ENCODE measurements at places on chromosomes 16 and 17.
A peak's percentile ranks its signal among the peaks of the same experiment; 100 is the strongest.

DNA sequence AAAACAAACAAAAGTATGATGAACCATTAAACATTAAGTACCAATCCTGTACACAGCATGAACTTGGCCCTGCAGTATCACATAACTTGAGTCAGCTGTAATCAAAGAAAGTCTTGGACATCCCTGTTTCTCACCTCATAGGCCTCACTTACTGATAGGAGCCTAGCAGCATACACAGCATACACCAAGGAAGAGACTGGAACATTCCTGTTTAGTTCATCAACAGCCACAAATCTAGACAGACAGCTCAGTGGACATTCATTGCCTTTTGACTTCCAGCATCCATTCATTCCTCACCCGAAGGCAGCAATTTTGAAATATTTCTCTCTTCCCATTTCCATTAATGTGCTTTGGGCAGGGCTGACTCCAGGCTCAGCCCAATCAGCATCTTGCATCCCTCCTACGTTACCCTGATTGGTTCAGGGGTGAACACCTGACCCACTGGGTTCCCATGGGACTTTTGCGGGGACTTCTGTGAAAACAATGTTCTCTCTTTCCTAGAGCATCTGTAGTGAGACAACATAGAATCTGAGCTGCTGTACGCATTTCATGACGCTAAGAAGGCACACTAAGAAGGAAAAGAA lies 336.7 kb upstream of the ZFHX3 start:
- DNase-seq, result no peak

- DNase-seq, result peak; percentile 84
Measured at GRCh38 chr17:10875984-10876555, 38.2 kb upstream of the PIRT start.

- peak; percentile 38 for DNase-seq
Measured at GRCh38 chr17:45170931-45171337, 9.3 kb downstream of the HEXIM2 start.

DNA sequence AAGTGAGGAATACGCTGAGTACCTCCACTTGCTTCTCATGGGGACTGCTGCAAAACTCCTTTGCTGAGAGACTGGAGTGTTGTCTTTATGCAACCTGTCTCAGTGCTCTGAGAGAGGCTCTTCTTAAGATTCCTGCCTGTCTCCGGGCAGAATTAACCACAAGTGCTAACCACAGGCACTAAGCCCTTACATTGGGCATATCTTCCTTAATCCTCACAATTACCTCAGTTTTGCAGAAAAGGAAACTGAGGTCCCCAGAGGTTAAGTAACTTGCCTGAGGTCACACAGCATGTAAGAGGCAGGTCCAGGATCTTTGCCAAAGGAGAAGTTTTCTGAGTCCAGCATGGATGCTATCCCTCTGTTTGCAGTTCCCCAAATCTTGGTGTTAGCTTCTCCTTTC lies 86.0 kb downstream of the GP2 start:
- no peak for DNase-seq

DNA sequence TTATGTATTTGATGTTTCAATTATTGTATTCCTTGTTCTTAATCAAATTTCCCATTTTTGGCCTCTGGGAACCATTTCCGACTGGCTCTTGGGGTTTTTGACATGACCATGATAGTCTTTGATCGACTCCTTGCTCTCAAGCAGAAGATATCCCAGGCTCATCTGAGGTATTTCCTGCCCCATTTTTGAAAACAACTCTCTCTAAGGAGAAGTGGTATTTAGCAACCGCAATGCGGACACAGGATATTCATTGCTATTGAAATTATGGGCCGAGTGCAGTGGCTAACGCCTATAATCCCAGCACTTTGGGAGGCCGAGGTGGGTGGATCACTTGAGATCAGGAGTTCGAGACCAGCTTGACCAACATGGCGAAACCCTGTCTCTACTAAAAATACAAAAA lies 5.5 kb downstream of the TANGO6 start:
- DNase-seq, result no peak

DNA sequence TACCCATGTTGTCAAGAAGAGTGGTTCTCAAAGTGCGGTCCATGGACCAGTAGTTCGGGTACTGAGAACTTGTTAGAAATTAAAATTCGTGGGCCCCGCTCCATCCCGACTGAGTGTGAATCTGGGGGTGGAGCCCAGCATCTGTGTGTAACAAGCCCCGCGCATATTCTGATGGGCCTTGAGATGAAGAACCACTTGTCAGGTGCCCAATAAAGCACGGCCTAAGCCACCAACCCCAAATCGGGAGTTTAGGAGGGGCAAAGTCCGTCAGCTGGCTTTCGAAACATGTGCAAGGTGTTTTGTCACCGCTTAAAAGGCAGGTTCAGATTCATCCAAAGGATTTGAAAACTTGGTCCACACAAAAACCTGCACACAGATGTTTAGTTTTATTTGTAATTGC lies 29.5 kb downstream of the PSMD12 start:
- DNase-seq, result peak; percentile 26

- no peak for DNase-seq
Measured at GRCh38 chr16:82459580-82460256, 167.1 kb upstream of the CDH13 start.

- no peak for DNase-seq
Measured at GRCh38 chr16:51431517-51432241, 280.6 kb upstream of the SALL1 start.

DNA sequence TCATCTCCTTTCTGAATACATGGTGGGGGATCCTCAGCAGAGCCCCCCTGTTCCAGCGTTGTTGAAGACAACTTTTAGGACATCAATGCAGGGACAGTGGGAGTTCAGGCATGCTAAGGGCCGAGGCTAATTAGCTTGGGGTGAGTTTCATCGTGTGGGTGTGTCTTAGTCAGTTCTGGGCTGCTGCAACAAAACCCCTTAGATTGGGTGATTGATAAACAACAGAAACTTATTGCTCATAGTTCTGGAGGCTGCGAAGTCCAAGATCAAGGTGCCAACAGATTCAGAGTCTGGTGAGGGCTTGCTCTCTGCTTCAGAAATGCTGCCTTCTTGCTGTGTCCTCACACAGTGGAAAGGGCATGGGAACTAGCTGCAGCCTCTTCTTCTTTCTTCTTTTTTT lies 214.0 kb downstream of the NTN1 start:
- DNase-seq, result no peak

DNA sequence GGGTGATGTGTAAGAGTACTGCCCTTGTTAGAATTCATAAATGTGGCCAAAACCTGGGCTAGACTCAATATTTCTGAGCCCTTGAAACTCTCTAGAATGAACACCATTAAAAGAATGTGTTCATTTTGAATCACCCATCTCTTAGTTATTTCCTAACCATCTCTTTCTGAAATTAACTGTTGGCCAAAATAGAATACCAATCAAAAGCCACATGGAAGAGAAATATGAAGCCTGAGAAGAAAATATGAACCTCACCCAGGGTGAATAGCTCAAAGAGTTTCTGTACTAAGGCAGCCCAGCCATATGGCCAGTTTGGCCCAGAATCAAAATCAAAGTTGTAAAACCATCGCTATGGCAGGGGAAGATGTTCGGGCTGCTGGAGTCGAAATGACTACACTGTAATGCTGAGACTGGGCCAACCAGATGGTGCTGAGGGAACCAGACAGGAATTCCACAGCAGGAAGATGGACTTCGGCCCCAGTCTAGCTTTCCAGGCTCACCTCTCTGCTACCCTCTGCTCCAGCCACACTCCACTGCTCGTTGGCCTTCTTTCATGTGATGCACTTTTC lies 154.3 kb upstream of the ZFHX3 start:
- no peak for DNase-seq

GRCh38 chr17:77769762-77770161 lies 188.7 kb upstream of the TNRC6C start:
- DNase-seq, result no peak
